ENCODE measurements at places on chromosomes 1 and 21.

DNA sequence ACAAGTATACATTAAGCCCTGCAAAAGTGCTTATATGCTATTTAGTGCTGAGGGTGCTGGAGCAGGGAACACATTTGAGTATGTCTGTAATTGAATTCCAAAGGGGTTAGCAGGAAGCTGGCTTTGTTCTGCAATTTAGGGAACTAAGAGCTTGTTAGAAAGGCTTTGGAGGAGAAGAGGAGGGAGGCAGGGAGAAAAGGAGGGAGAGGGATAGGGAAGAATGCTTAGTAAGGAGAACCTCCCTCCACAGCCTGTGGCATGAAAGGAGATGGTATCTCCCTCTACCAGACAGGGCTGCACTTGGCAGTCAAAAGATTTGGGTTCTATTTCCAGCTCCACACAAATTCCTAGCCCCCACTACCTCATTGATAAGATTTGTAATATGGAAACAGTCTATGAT lies 217.8 kb downstream of the DAB1 start:
- no peak for DNase-seq

GRCh38 chr1:107647012-107647411 lies 318.0 kb downstream of the VAV3 start:
- no peak for DNase-seq

DNA sequence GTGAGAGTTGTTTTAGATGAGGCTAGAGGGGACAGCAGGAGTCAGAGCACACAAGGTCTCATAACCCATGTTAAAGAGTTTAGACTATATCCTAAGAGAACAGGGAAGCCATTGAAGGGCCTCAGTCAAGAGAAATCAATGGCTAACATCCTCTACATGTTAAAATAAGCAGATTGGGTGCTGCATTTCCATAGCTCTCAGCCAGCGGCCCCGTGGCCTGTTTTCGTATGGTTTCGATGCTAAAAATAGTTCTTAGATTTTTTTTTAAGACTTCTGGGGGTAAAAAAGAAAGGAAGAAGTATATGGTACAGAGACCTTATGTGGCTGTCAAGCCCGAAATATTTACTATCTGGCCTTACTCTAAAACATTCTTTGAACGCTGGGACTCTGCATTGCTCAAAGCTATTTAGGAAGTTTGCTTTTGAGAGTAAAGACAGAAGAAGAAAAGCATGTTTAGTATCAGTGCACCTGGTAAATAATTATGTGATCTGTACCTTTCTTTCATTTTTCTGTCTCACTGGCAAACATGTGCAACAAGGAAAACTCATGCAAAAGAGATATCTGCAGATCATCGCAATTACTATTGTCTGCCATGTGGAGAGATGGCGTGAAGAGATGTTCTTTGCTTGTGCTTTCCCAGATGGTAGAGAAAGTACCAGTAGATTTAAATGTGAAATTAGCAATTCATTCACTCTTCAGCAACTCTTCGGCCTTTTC lies 8.4 kb downstream of the PDIK1L start:
- DNase-seq, result no peak

DNA sequence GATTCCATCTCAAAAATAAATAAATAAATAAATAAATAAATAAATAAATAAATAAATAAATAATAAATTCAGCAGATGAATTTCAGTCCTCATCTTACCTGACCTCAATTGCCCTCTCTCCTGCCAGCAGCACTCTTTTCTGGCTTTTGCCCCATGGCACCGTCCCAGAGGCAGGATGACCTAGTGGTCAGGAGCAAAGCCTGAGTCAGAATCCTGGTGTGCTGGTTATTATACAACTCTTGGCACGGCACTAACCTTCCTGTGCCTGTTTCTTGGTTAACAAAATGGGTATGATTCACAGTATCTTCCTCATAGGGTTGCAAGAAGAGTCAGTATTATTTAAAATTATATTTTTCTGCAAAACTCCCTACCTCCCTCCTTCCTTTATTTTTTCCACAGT lies 43.0 kb downstream of the NKAIN1 start:
- no peak for DNase-seq

DNA sequence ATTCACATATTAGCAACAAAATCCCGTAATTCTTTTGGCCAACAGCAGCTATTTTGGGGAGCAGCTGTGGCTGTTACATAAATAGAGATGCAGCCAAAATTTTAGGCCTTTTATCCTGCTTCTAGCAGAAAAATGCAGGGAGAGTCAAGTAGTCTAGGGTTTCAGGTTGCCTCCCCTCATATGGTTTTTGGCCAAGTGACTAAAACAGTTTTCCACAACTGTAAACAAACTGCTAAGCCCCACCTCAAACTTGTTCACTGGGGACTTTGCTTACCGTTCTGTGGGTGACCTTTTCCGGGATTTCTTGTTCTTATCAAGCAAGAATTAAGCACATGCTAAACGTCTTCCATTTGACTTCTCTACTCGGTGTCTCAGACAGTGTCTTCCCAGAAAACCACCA lies 133.4 kb downstream of the EDEM3 start:
- DNase-seq, result no peak

DNA sequence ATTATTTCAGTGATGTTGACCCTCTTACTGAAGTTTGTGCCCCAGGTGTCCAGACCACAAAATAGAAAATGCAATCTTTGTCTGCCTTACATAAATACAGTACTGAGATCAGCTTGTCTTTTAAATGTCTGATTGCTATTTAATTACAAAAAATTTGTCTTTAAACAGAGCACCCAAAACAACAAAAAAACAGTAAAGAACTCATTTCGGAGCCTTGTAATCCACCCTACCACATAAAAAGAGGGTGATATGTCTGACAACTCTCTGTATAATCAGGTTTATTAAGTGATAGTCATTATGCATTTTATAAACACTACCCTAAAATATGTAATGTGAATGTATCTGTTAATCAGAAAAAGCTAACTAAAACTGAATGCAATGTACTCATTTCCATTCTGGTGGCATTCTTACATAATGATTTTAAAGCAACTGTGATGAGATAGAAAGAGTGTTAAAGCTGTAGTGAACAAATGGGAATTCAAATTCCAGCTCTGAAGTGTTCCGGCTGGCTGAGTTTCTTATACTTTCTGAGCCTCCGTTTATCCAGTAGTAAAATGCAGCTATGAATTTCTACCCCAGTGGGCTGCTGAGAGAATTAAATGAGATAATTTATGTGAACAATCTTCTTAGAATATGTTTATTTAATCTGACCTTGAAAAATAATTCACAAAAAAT lies 486.6 kb downstream of the USP25 start:
- no peak for DNase-seq
